ENCODE measurements at places on chromosomes 2 and 18.

DNA sequence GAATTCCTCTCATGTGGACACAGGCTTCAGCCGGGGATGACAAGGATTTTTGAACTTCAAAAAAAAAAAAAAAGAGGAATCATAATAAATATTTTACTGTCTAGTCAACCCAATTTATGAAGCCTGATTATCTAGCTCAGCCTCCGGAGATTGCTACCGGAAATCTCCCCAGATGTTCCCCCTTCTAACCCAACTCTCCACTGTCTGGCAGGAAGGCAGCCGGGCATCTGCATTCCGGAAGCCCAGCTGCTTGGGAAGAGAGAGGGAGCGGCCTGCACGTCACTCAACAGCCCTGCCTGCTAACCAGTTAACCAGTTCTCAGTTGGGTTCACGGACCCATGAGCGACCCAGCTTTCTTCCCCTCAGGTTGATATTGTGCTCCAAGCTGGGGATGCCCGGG is 87.2 kb upstream of the POU3F3 start:
- no peak for DNase-seq

DNA sequence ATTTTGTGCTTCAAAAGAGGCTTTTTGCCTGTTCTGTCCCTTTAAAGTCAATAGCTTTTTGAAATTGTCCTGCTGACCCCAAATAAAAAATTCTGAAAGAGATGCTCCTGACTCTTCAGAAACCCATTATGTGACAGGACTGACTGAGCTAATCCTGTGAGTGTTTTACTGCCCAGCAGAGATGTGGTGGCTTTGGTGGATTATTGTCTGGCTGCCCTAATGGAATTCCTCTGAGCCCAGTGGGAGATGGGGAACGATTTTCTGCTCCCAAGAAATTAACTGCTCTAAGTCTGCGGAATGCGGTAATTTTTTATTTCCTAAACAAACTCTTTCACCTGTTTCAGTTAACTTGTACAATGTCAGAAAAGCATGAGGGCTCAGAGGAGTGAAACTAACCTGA is 258.2 kb downstream of the IKZF2 start:
- no peak for DNase-seq

GRCh38 chr18:37443325-37444055 is 122.1 kb downstream of the CELF4 start:
- no peak for DNase-seq

GRCh38 chr2:191231995-191232394 is 13.2 kb upstream of the MYO1B start:
- DNase-seq, result no peak

GRCh38 chr18:51032193-51032592 is 2.2 kb downstream of the SMAD4 start:
- DNase-seq, result no peak

DNA sequence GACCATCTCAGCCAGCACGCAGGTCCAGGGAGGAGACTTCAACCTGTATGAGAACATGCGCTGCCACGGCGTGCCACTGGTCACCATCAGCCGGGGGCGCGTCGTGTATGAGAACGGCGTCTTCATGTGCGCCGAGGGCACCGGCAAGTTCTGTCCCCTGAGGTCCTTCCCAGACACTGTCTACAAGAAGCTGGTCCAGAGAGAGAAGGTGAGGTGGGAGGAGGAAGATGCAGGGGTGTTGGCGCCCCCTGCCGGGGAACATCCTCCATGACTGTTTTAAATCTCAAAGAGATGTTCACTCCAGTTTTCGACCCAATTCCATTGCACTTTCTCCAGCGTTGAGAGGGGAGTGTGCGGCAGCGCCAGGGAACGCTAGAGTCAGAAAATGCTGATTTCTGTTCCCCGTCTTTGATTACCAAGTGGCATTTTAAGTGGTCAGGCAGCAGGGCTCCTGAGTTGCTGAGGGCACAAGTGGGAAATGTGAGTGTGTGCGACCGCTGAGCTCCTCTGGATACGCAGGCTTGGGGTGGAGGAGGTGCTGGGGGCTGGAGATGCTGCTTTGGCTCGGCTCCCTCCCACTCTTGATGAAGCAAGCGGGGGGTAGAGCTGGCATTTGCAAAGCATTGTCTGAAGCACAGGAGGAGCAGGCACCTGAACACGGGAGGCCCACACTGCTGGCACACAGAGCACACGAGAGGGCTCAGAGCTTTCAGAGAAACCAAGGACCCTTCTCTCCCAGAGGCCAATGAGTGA is 27.7 kb upstream of the MAPRE3 start:
- DNase-seq, result peak; percentile 79

GRCh38 chr2:175152242-175152641 is 15.8 kb downstream of the ATF2 start:
- DNase-seq, result no peak

DNA sequence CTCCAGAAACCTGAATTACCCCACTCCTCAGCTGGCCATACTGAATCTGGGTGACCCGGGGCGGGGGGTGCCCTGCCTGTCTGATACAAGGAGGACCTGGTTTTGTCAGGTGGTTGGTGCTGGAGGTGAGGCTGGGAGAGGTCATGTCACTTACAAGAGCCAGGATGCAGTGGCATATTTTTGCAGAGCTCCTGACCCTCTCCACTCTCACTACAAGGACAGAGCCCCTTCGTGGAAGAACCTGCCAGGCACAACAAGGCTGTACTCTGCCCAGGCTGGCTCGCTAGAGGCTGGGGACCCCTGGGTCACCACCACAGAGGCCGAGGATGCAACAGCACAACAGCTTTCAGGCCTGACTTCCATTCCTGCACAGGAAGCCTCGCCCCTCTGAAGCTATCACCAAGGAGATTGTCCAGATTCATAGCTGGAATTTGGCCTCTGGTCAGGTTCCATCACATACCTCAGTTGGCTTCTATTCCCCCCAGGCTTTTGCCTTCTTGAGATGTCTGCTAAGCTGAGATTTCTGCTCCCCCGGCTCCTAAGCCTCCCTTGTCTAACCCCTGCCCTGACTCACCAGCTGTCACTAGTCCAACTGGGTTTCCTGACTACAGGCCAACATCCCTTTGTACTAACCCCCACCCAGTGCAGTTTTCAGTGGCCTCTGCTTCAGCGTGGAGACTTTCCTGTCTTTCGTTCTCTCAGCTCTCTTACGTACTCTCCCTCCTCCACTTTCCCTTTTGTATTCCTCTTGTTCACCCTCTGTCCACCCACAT is 132.5 kb upstream of the EPAS1 start:
- peak; percentile 50 for DNase-seq

DNA sequence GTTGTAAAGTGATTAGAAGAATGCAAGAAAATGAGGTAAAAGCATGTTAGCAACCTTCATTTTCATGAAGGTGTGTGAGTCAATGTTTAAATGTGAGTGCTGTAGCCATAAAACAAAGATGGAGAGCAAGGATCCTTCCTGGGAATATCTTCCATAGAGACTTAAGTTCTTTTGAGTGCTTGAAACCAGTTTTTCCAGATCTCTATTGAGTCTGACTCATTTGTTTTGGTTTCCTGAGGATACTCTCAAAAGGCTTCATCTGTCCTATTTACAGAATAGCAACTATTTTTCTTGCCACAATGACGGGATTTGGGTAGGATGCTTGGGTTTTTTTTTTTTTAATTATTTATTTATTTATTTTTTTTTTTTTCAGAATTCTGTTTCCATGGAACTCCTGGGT is 45.9 kb upstream of the ASB1 start:
- no peak for DNase-seq
